Stimulated activated CD8-positive, alpha-beta memory T cell treated with anti-CD3 and anti-CD28 coated beads, Interleukin-2, amount 100 ng/mL, for 48 hours (primary cell): ENCODE measurements at places on chromosomes 7 and 10.

DNA sequence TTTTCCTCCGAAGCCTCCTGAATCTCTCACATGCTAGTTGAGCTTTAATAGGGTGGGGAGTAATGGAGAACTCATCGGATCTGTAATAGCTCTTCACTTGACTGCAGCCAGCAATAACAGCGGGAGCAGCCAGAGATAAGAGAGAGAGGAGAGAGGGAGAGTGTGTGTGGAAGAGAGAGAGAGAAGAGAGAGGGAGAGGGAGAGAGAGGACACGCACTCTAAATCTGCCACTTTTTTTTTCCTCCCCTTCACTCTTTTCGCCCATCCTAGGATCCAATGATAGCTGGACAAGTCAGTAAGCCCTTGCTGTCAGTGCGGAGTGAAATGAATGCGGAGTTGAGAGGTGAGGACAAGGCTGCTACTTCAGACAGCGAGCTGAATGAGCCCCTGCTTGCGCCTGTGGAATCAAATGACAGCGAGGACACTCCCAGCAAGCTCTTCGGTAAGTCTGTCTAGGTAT is 107.9 kb downstream of the POU6F2 start:
- DNase-seq, result no peak

- no peak for DNase-seq
Observed at GRCh38 chr7:120272261-120272660, 714 bp upstream of the KCND2 start.

GRCh38 chr10:11560076-11560709 is 51.3 kb downstream of the USP6NL start:
- no peak for DNase-seq

DNA sequence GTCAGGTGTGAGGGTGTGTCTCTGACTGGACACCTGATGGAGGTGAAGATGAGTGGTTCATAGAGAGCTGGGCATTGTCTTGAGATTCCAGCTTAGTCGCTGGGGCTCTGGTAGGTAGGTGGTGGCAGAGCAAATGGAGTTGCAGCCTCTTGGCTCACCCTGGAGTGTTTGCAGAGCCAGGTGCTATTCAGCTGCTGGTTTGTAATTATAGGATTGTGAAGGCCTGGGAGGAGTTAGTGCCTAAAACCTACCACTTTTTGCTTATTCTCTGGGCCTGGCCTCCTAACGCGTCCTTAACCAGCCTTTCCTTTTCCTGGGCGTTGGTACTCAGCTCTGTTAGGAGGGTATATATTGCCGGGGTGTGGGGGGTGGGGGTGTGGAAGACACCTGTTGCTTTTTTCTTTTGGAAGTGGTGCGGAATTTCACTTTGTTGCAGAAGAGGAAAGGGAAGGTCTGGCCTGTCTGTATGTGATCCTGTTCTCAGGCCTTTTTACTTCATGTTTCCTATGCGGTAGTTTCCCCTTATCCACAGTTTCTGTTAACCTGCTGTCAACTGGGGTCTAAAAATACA is 3.2 kb downstream of the PPRC1 start:
- DNase-seq, result no peak

DNA sequence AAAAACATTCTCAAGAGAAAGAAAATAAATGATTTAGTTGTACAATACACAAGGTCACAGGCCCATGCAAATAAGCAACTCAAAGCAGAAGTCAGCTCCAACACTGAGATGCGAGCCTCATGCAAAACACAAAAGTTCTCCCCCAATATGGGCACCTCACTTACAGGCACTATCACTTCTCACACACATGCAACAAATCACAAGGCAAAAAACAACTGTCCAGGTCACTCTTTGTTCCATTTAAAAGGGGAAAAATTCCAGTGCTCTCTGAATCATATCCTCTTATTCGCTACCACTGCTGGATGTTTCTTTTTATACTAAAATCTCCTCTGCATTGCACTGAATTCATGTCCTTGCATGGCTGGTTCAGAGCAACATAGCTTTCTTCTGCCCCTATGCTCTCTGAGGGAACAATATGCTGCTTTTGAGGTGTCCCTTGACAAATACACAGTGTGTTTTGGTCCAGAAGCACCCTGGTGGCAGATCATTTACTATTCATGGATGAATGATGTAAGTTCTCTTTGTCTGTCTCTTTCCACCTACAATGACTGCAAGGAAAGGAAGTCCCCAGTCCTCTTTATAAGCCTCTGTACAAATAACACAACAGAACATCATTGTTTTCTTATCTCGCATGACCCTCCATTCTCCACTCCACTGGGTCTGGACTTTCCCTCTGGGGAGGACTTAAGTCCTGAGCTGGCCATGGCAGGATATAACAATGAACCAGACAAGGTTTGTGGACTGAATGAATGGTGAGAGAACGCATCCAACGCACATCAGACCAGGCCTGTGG is 85.4 kb upstream of the GSDME start:
- no peak for DNase-seq
